LNCaP clone FGC (cell line): ENCODE measurements at places on chromosomes 2 and 18.

GRCh38 chr18:5600378-5601071, 56.7 kb upstream of the EPB41L3 start:
- peak; percentile 1 for DNase-seq

- no peak for DNase-seq
These were observed 338.4 kb downstream of the MBD2 start for GRCh38 chr18:53886058-53886457.

DNA sequence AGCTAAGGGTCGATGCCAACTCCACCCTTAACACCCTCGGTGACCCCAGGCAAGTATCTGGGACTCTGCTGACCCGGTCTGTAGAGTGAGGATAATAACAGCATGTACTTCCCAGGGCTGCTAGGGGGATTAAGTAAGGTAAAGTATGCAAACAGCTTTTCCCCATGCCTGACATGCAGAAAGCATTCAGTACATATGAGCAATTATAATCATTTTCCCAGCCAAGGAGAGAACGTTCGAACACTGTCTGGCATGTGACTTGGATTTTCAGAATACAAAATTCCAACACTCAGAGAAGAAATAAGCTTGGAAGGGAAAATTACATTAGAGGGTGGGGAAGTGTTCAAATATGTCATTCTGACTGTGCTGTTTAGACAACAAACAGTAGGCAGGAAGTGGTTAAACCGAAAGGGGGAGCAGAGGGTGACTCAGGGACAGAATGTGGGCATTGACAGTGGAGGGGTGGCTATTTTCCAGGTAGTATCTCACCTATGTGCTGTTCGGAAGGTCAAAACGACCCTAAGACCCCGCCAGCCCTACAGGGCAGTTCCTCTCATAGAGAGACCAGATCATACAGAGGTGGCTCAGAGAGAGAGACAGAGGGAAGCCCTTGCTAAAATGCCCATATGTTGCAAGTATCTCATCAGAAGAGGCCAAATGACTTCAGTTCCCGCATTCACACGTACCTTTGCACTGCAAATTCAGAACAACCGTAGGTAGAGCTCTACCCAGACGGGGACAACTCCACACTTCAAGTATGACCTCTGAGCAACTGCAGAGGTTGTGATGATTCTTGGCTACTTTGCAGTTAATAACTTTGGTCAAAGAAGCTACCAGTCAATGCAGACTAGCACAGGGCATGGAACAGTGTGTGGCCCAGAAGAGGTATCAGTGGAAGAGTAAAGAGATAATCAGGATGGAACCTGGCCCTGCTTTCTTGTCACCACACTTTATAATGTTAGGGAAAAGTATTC, 14.8 kb downstream of the ASPRV1 start:
- DNase-seq = no peak

- no peak for DNase-seq
These were observed 119.0 kb upstream of the SYT4 start for GRCh38 chr18:43396266-43396665.

GRCh38 chr2:69578198-69578540, 65.4 kb downstream of the AAK1 start:
- no peak for DNase-seq

DNA sequence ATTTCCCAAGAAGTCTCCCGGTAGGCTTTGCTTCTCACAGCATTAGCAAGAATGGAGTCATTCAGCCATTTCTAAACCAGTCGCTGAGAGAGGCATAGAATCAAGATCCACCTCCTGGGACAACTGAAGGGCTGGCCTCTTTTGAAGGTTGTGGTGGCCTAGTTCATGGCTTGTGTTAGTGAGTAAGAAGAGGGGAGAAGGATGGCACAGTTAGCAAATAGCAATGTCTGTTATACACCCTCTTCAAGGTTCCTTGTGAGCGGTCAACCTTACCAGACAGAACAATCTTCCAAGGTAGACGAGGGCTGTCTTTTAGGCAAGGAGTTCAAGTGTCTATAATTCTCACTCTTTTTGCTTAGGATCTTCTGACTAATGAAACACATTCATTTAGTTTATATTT, 35.4 kb upstream of the DNAH7 start:
- no peak for DNase-seq

DNA sequence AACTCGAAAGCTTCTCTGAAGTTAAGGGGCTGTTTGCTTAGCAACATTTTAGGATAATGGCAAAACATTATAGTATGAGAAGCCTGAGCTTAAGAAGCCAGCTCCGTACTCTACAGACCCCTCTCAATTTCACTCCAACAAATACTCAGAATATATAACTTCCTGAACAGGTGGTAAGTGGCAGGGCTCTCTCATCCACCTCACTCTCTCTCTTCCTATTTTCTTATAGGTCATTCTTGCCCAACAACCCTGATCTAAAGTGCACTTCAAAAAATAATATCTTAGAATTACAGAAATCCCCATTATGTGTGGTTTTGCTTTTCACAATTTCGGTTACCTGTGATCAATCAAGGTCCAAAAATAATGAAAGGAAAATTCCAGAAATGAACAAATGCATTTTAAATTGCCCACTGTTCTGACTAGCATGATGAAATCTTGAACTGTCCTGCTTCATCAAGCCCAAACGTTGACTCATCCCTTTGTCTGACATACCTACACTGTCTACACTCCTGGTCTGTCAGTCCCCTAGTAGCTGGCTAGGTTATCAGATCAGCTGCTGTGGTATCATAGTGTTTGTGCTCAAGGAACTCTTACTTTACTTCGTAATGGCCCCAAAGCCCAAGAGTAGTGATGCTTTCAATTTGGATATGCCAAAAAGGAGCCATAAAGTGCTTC, 122.8 kb upstream of the COL5A2 start:
- no peak for DNase-seq

DNA sequence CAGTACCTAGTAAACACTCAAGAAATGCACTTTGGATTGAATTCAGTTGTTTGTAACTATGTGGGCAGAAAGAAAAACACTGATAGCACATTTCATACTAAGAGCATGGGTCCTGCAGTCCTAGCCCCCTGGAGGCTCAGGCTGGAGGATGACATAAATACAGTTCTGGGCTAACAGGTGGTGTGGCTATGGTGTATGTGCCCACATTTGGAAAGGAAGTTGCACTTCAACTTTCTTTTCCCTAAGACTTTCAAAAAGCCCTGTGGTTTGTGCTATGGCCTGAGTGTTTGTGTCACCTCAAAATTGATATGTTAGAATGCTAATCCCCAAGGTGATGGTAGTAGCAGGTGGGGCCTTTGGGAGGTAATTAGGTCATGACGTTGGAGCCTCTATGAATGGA, 218.2 kb downstream of the CDCA7 start:
- no peak for DNase-seq

DNA sequence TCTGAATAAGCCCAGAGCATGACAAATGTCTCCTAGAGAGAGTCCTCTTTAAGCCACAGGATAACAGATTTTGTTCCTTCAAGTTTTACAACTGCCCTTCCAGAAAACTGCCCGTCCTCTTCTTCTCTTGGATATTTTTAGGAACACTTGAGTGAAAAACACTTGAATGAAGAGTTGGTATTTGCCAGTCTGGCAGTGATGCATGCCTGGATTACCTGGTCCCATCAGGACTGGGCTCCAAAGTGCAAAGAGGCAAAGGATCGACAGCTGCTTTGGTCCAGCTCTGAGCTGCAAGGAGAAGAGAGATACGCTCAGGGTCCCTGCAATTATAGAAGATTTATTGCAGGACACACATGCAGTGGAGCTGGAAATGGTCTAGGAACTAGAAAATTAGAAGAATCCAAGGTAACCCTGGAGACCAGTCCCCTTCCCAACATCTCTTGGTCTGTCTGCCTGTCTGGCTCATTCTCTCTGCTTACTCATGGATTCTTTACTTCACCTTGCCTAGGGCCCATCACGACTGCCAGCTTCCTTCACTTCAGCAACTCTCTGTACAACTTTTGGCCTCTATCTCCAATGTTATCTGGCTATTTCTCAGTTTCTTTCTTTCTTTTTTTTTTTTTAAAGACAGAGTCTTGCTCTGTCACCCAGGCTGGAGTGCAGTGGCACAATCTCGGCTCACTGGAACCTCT, 112.1 kb upstream of the SIX2 start:
- DNase-seq = no peak

- no peak for DNase-seq
These were observed 54.5 kb downstream of the SIGLEC15 start for GRCh38 chr18:45879681-45880655.

GRCh38 chr2:213243189-213244044, 40.8 kb upstream of the SPAG16 start:
- no peak for DNase-seq

- DNase-seq = no peak
These were observed 251.3 kb upstream of the PXDN start for GRCh38 chr2:1995584-1995983.

- DNase-seq = no peak
These were observed 756.6 kb downstream of the RNF144A start for GRCh38 chr2:7673853-7674252.

GRCh38 chr2:199130501-199130900, 327.2 kb downstream of the SATB2 start:
- DNase-seq = no peak

DNA sequence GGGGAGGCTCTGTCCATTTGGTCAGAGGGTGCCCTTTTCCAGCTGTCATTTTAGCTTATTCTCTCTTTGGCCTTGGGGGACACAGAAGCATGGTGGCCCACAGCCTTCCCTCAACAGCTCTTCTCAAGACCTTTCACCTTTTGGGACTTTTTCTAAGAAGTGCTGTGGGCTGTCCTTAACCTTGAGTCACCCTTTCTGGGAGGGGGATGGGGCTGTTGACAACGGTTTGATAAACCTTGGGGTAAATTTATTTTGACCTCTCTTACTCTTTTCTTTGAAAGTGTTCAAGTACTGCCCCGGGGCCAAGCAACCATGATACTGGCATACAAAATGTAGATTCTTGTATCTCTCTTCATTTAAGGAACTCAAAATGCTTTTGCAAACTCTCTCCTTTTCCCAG, 13.7 kb downstream of the IGFBP5 start:
- no peak for DNase-seq

- DNase-seq = no peak
These were observed 706.0 kb downstream of the KCNJ3 start for GRCh38 chr2:155404433-155405002.

GRCh38 chr2:114122930-114123329, 233.0 kb downstream of the ACTR3 start:
- no peak for DNase-seq

- no peak for DNase-seq
These were observed 14.4 kb upstream of the SLC39A10 start for GRCh38 chr2:195642679-195643068.

DNA sequence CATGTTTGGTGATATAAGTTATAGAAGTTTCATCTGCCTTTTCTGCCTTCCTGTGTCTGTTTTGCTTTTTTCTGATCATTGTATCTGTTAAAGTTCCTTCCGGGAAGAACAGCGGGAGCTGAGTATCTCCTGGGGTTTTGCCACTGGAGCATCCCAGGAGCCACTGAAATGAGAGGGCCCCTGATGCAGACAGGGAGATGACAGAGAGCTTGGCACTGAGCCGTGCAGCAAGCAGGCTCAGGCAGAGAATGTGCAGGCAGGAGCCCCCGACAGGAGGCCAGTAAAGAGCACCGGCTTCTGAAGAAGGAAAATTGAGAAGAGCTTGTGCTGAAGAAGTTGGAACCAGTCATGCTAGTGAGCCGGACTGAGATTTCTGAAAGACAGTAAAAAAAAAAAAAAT, 137.8 kb downstream of the TDRD15 start:
- no peak for DNase-seq

- no peak for DNase-seq
These were observed 140.3 kb downstream of the CYRIA start for GRCh38 chr2:16525265-16525887.

GRCh38 chr18:55641486-55641885, 53.5 kb upstream of the TCF4 start:
- DNase-seq = no peak

GRCh38 chr18:2617401-2617998, 38.0 kb upstream of the SMCHD1 start:
- no peak for DNase-seq

DNA sequence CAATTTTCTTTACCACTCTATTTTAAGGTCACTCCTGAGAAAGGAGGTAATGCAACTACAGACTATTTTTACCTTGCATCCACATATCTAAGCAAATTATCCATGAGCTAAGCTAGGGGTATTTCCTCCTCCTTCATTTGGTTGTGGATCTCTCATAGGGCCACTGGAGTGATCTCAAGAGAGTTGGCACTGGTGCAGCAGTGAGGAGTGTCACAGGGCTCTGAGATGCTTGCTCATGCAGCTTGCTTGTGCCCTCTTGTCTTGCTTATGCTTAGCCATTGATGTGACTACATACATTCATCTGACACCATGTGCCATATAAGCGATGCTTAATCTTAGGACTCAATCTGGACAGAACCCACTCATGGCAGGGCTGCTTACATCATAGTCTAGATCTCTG, 950.3 kb downstream of the TSN start:
- DNase-seq = no peak

- DNase-seq = no peak
These were observed 109.4 kb downstream of the ZNF516 start for GRCh38 chr18:76385681-76385975.

- no peak for DNase-seq
These were observed 21.7 kb downstream of the BIN1 start for GRCh38 chr2:127085317-127085681.

GRCh38 chr2:240966906-240967680, 31.3 kb upstream of the SNED1 start:
- DNase-seq = no peak

DNA sequence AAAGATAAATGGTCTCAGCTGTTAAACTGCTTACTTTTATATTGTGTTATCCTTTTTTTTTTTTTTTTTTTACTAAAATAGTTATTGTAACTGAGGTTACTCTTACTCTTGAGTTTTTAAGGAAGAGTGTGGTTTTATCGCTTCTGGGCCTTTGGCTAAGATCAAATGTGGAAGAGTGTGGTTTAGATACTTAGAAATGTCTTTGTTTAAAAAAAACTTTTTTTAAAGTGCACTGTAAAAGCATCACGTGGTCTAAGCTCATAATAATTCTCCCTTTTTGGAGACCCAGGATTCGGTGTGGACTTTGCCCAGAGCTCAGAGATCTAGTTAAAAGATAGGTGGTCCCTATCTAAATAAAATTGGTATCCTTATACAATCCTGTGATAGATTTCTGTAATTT, 11.9 kb upstream of the OXER1 start:
- DNase-seq = no peak

DNA sequence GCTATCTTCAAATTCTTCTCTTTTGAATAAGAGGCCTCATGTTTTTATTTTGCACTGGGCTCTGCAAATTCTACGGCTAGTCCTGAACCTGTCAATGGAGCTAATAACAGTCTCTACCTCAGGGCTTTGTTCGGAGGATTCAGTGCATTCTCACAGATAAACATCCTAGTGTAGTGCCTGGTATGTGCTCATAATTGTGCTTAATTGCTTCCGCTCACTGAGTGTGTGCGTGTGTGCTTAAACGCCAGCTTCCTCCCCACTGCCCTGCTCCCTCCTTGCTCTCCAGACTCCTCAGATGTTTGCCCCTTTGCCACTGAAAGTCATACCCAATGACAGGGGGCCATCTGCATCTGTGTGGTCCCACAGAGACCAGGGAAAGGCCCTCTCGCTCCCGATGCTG, 6.7 kb downstream of the GYPC start:
- DNase-seq = no peak

DNA sequence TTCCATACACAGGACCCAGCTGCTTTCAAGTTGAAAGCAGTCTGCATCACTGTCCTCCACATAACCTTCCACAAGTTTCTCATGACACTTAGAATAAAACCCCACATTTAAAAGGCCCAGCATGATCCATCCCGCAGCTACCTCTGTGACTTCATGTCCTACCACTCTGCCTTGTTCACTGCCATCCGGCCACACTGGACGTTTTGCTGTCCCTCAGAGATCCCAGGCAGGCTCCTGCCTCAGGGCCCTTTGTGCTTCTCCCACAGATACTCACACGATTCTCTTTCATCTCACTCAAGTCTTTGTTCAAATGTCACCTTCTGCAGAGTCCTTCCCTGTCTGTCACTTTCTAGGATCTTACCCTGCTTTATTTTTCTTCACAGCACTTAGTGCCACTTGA, 232.9 kb upstream of the BOD1L2 start:
- no peak for DNase-seq
